NCI-H187 (cell line): ENCODE measurements at places on chromosomes 3 and 15.

DNA sequence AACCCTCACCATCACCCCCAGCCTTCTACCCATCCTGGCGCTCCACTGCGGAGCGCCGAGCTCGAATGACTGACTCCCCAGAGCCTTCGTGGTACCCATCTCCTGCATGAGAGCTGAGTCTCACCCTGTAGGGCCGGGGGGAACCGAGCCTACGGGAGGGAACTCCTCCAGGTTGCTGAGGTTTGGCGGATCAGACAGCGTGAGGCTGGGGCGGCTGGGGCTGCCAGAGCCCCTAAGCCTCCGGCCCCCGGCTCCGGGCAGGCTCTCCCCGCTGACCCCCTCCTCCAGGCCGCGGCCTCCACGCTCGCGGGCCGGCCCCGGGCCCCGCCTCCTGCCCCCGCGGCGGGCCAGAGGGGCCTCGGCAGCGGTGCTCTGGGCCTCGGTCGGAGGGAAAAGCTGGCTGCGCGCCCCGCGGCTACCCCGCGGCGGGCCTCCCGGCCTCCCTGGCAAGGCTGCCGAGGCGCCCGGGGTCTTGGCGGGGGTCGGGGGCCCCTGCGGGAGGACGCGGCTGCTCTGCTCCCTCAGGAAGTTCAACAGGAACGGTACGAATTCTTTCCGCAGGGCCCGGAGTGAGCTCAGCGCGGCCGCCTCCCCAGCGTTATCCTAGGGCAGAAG is 643 bp downstream of the CDAN1 start:
- no peak for DNase-seq

DNA sequence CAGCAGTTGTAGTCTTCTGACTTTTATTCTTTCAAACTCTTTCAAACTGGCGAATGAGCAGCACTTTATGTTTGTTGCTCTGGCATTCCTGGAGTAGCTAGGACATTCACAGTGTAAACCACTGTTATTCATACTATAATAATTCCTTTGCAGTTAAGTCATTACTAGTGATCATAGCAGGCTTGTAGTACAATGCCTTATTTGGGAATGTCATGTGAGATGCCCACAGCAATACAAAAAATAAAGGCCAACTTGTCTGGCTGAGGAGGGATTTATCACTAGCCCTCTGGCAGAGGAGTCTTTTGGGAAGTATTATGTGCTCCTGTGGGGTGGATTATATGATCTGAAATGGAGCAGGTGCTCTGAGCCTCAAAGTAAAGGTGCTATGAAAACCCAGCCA is 197.2 kb downstream of the VGLL3 start:
- no peak for DNase-seq

DNA sequence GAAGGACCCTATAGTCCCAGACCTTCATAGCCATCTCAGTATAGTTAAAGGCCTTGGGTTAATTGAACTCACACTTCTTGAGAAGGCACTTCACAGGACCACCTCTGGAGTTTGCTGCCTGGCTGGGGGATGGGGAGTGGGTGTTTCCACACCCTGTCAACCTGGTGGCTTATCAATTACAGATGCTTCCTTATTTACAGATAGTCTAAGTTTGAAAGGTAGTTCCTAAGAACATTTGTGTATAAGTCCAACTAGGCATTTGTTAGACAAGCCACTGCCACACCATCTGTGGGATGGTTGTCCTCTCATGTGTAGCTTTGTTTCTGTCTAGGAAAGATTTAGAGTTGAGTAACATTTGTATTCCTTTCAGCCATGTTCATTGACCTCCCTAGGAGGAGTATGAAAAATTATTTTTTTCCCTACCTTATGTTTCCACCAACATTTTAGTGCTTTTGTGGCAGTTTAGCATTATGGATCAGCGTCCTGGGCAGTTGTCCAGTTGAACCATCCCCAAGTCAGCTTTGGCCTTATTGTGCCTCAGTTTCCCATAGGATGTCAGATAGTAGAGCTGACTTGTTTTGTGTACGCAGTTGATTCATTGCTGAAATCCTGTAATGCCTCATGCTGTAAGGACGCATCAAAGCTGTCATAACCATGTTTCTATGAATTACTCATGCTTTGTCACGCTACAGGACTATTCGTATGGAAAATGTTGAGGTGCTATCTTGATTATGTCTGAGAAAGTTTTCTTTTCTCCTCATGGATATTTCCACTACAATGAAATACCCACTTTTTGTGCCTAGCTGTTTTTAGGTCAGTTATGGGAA is 21.2 kb upstream of the SIAH2 start:
- no peak for DNase-seq

GRCh38 chr3:47884603-47885002 is 81.7 kb downstream of the DHX30 start:
- no peak for DNase-seq

DNA sequence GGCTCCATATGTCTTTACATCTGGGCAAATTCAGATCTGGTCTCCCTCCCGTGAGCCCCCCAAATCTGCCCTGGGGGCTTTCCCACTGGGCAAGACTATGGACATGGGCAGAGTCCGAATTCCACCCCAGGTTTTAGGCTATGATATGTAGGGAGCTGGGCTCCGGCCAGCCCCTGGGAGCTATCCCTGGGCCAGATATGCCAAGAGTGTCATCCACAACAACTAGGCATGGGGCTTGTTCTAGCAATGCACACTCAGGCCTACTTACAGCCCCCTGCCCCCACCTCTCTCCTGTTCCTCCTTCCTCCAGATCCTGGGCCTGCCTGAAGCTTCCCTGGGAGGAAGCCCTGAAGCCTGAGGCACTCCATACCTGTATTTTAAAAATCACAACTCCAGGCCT is 622 bp downstream of the XIRP1 start:
- no peak for DNase-seq

GRCh38 chr3:55716611-55717225 is 229.6 kb upstream of the WNT5A start:
- DNase-seq, result no peak

GRCh38 chr3:133014325-133014724 is 23.9 kb upstream of the TMEM108 start:
- DNase-seq, result no peak

GRCh38 chr15:57237676-57238075 is 138.6 kb upstream of the CGNL1 start:
- DNase-seq, result no peak

DNA sequence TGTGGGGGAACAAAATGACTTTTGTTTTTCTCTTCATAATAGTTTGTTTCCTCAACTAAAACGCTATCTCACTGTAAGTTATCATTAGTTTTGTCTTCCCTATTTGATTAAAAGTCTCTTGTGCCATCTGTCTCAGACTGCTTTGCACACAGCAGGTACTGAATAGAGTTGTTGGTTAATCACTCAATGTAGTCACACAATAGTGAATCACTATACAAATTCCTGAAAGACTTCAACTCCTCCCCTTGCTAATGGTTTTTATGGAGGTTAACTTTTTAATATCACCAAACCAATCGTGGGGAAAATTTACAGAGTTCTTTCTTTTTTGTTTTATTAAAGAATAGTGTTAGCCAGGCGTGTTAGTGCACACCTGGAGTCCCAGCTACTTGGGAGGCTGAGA is 2.6 kb upstream of the NGLY1 start:
- DNase-seq, result no peak

- no peak for DNase-seq
Measured at GRCh38 chr3:99972380-99973104, 141.8 kb downstream of the FILIP1L start.

DNA sequence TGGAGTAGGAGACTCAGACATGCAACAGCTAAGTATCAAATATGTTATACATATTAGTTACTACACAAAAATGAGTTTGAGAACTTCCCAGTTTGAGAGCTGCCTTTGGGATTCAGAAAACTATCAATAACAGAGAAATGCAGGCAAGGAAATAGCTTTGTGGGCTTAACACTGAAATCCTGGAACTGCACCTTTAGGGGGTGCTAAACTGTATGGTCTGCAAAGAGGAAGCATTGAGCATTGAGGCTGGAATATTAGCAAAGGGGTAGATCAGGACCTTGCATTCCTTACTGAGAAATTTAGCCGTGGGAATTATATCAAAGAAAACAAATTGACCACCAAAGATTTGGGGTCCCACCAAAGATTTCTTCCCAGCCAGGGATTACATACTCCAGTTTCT is 580.0 kb downstream of the ZNF385D start:
- DNase-seq, result no peak

DNA sequence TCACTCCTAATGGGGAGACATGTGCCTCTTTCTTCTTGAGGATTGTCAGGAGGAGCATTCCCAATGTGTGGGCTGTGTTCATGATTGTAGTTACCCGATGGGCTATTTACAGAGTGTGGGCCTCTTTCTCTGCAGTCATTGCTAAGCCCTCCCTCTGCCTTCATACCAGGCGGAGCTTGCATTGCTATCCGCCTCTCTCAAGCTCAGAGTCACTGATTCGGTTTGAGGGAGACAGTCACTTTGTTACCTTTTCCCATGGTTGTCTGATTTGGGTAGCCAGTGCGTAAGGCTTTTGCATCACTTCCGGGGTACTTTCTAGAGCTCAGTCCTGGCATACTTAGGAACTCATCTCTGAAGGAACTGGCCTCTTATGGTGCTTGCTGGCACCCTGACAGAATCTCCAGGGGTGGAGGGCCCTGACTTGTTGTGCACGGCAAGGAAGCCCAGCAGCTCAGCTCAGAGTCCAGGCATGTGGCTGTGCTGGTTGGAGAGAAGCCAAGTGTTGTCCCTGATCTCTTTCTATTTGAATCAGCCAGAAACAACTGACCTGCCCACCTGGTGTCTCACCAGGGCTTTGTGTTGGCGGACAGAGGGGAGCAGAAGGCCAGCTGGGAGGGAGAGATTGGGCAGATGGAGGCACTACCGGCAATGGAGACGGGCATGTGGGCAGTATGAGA is 79.8 kb downstream of the EPHB1 start:
- DNase-seq, result no peak

DNA sequence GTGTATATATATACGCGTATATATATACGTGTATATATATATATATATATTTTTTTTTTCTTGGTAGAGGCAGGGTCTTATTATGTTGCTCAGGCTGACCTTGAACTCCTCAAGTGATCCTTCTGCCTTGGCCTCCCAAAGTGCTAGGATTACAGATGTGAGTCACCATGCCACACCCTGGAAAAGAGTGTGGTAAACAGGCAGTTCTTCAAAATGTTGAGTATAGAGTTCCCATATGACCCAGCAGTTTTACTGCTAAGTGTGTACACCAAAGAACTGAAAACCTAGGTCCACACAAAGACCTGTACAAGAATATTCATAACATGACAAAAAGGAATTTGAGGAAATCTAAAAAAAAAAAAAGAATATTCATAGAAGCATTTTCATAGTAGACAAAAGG is 71.8 kb upstream of the GCNT3 start:
- no peak for DNase-seq
